ENCODE measurements at places on chromosomes 11 and 22.
A peak's percentile ranks its signal among the peaks of the same experiment; 100 is the strongest.

- no peak for DNase-seq
Measured at GRCh38 chr22:29670626-29671025, 49.2 kb upstream of the CABP7 start.

DNA sequence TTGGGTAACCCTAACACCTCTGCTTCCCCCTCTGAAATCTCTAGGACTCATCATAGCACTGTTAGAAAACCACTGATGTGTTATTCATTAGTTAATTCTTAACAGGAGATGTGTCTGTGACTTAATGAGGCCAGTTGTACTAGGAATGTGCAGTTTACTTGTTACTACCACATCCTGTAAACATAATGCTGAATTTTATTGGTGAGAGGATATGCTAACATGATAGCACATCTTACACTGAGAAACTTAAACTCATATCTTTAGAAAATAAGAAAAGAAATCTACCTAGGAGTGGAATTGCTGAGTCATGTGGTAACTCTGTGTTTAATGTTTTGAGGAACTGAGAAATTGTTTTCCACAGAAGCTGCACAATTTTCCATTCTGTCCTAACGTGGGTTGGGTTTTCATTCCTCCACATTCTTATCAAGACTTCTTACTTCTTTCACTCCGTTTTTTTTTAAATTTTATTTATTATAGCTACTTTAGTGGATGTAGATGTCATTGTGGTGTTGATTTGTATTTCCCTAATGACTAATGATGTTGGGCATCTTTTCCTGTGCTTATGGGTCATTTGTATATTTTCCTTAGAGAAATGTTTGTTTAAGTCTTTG, 33.7 kb downstream of the RNF121 start:
- DNase-seq = no peak

GRCh38 chr11:85827748-85828639, 17.1 kb upstream of the SYTL2 start:
- DNase-seq = no peak

- DNase-seq = no peak
Measured at GRCh38 chr11:76523147-76523546, 78.3 kb downstream of the EMSY start.

DNA sequence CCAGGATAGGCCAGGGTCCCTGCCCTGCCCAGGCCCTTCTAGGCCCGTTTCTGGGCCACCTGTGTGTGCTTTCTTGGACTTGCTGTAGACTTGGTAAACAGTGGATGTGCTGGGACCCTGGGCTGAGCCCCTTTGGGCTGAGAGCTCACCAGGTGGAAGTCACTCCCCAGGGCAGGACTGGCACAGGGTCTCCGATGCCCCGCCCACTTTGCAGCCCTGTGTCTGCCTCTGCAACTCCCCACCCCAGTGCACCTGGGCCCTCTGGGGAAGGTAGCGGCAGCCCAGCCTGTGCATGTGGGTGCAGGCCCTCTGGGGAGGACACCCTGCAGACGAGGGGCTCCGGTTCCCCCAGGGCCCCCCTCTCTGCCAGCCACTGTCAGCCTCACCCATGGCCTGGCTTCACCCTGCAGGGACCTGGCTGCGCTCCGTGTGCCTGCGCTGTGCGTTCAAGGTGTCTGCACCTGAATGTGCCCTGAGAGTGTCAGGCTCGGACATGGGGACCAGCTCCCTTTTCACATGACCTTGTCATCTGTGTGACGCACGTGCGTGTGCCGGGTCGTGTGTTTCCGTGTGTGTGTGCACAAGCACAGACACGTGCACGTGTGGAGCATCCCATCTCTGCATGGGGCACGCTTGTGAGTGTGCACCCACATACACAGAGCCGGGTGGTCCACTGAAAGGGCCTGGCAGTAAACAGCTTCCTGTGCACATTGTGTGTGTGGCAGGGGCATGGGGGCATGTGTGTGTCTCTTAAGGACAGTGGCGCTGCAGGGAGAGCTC, 118.5 kb downstream of the KCNQ1OT1 start:
- no peak for DNase-seq

DNA sequence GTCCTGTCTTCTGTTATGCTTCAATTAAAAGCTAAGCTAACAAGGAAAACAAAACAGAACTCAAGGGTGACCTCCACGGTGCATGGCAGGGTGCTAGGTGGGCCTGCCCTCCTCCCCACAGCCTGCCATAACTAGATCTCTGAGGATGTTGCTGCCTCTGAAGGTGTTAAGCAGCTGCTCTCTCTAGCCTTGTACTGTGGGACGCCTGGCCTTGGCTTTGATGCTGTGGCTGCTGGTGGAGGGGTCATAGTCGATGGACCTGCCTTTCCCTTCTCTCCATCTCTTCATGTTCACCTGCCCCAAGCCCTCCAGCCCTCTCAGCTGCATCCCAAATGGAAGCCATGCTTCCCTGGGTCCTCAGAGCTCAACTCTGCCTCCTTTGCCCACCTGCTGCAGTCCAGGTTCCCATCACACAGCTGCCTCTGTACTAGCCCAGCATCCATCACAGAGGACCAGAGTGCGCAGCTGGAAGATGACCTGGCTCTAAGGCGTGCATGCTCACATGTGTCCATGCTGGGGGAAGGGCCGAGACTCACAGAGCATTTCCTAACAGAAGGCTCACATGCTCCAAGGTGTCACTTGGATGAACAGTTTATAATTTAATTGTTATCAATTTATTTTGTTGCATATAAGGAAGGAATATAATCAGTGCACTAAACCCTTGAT, 180.3 kb upstream of the E2F8 start:
- DNase-seq = no peak

- peak; percentile 67 for DNase-seq
Measured at GRCh38 chr22:50190941-50191741, 5.4 kb downstream of the TRABD start.

DNA sequence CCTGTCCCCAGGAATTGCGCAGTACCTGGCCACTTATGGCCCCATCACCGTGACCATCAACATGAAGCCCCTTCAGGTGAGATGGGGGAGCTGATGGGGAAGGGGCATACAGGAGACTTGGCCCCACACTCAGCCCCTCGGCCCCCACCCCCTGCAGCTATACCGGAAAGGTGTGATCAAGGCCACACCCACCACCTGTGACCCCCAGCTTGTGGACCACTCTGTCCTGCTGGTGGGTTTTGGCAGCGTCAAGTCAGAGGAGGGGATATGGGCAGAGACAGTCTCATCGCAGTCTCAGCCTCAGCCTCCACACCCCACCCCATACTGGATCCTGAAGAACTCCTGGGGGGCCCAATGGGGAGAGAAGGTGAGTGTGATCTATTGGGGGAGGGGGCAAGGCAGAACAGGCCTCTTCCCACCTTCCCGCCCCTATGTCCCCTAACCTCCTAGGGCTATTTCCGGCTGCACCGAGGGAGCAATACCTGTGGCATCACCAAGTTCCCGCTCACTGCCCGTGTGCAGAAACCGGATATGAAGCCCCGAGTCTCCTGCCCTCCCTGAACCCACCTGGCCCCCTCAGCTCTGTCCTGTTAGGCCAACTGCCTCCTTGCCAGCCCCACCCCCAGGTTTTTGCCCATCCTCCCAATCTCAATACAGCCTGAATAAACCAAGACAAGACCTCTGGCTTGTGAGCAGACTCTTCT, 3.6 kb downstream of the CTSW start:
- DNase-seq = no peak

- no peak for DNase-seq
Measured at GRCh38 chr11:103202048-103202651, 92.9 kb downstream of the DYNC2H1 start.

- DNase-seq = no peak
Measured at GRCh38 chr11:68122936-68123539, 1.9 kb upstream of the CHKA start.

DNA sequence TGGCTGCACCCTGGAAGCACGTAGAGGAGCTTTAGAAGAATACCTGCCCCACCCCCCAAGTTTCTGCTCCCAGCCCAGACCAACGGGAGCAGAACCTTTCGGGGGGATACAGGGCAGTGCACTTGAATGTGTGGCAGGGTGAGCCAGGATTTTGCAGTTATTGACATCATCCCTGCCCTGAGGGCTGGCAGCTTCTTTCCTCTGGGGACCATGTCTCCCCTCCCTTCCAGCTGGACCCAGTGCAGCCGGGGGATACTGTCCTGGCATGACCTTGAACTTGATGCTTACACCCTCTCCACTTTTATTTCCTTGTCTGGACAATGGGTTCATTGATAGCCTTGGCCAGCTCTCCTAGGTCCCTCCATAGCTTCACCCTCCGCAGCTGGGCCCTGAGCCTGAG, 4.1 kb upstream of the CABP7 start:
- DNase-seq = no peak

- no peak for DNase-seq
Measured at GRCh38 chr22:43412808-43413795, 1.3 kb downstream of the MPPED1 start.

GRCh38 chr11:115480611-115481010, 23.6 kb downstream of the CADM1 start:
- DNase-seq = no peak

- DNase-seq = no peak
Measured at GRCh38 chr11:1864831-1865665, 12.2 kb downstream of the LSP1 start.
